AG04450 (cell line): ENCODE measurements at places on chromosomes 3 and 15.

DNA sequence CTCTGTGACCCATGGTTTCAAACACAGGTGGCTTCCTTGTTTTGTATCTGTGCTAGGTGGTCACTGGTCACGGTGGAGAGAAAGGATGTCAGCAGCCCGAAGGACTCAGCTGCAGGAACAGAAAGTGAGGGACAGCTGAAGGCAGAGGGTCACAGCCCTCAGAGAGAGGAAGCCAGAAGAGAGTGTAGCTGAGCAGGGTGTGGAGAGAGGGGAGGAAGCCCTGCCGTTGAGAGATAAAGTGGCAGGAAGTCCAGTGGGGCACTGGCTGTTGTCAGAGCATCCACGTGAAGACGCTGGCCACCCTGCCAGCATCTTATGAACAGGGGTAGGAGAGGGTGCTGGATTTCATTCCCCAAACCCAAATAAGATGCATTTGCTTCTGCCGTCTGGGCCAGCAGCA lies 36.9 kb downstream of the LIMD1 start:
- no peak for DNase-seq

DNA sequence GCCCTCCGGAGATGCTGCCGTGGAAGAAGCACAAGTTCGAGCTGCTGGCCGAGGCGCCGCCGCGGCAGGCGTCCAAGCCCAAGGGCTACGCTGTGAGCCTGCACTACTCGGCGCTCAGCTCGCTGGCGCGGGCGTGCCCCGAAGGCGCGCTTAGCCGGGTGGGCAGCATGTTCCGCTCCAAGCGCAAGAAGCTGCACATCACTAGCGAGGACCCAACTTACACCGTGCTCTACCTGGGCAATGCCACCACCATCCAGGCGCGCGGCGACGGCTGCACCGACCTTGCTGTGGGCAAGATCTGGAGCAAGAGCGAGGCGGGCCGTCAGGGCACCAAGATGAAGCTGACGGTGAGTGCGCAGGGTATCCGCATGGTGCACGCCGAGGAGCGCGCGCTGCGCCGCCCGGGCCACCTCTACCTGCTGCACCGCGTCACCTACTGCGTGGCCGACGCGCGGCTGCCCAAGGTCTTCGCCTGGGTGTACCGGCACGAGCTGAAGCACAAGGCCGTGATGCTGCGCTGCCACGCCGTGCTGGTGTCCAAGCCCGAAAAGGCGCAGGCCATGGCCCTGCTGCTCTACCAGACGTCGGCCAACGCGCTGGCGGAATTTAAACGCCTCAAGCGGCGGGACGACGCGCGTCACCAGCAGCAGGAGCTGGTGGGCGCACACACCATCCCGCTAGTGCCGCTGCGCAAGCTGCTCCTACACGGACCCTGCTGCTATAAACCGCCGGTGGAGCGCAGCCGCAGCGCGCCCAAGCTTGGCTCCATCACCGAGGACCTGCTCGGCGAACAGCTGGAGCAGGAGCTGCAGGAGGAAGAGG lies 1.3 kb downstream of the FAM43A start:
- no peak for DNase-seq

- no peak for DNase-seq
These were observed 14.8 kb upstream of the ZNF774 start for GRCh38 chr15:90337256-90337655.

GRCh38 chr3:177860184-177860583 lies 662.9 kb upstream of the TBL1XR1 start:
- DNase-seq = no peak

GRCh38 chr3:29176501-29176900 lies 104.4 kb upstream of the RBMS3 start:
- DNase-seq = no peak
